Spleen (tissue), 13 donors: ENCODE measurements at places on chromosomes 11 and 22. TPM values are rescaled to one million over a fixed set of nuclear protein-coding genes. Genes with fewer than 3 reads are reported as not detected.

GRCh38 chr22:43185860-43186261 lies 1.1 kb downstream of the TTLL12 start:
- H3K4me3 ChIP-seq = peak overlapping the region; percentile 67
- no peaks in the 10 kb centered on the region for H3K27me3 ChIP-seq
- no peak overlapping the region for H3K27ac ChIP-seq

- no peak overlapping the region for H3K27ac ChIP-seq
- no peaks in the 10 kb centered on the region for H3K4me1 ChIP-seq
- no peak overlapping the region for H3K4me3 ChIP-seq
- no peaks in the 10 kb centered on the region for H3K27me3 ChIP-seq
- DNase-seq = no peak
- no peaks in the 10 kb centered on the region for H3K36me3 ChIP-seq
Measured at GRCh38 chr11:71572811-71573210, 7.4 kb downstream of the KRTAP5-10 start.

GRCh38 chr22:17788528-17789378 lies 14.5 kb upstream of the BID start:
- H3K36me3 ChIP-seq = no peaks in the 10 kb centered on the region
- H3K4me3 ChIP-seq = no peak overlapping the region
- DNase-seq = no peak
- peaks cover 37% of the 10 kb centered on the region for H3K4me1 ChIP-seq
- H3K27me3 ChIP-seq = no peaks in the 10 kb centered on the region
- no peak overlapping the region for H3K27ac ChIP-seq

- H3K4me3 ChIP-seq = peak overlapping the region; percentile 26
- DNase-seq = no peak
- no peaks in the 10 kb centered on the region for H3K36me3 ChIP-seq
- H3K4me1 ChIP-seq = peaks cover 24% of the 10 kb centered on the region
Measured at GRCh38 chr11:132942611-132943356, 589.5 kb downstream of the OPCML start.

GRCh38 chr11:1153951-1154493 lies 3.7 kb upstream of the MUC5AC start:
- H3K27me3 ChIP-seq = peaks cover 39% of the 10 kb centered on the region
- no peak overlapping the region for H3K27ac ChIP-seq
- H3K4me1 ChIP-seq = peaks cover 6% of the 10 kb centered on the region
- no peak overlapping the region for H3K4me3 ChIP-seq
- H3K36me3 ChIP-seq = no peaks in the 10 kb centered on the region

DNA sequence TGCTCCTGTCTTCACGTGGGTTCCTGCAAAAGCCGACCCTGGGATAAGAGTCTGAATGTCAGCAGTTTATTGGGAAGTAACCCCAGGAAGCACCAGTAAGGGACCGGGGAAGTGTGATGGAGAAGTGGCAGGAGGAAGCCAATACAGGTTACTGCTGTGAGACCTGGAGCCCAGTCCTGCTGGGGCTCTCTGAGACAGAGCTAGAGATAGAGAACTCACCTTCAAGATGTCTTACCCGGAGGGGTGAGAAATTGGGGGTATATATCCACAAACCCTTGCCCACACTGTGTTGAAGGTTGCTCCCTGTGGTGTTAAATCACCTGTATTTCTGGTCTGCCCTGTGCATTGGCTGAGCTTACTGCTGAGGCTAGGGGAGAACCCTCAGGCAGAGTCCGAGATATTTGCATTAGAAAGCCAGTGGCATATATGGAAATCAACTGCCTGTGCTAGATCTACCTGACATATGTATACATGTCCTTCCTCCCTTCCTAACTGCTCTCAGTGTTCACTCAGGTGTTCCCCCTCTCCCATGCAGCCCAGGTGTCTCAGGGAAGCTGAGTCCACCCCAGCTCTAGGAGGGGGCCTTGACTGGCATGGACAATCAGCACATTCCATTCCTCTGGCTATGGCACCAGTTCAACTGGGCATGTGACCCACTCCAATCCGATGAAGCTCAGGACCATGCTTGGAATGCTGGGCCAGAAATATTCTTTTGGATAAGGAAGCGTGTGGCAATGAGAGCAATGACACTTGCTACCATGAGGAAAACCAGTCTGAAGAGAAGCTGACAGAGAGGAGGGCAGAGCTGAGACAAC lies 6.8 kb upstream of the MICAL2 start:
- DNase-seq = no peak
- peaks cover 5% of the 10 kb centered on the region for H3K4me1 ChIP-seq
- no peaks in the 10 kb centered on the region for H3K36me3 ChIP-seq
- no peak overlapping the region for H3K4me3 ChIP-seq

- H3K4me1 ChIP-seq = peaks cover 6% of the 10 kb centered on the region
- H3K27me3 ChIP-seq = peaks cover 26% of the 10 kb centered on the region
- no peak for DNase-seq
- no peak overlapping the region for H3K27ac ChIP-seq
- H3K4me3 ChIP-seq = no peak overlapping the region
Measured at GRCh38 chr11:74312326-74312725, 886 bp upstream of the P4HA3 start.

GRCh38 chr22:44448271-44448830 lies 49.7 kb downstream of the RTL6 start:
- H3K27ac ChIP-seq = no peak overlapping the region
- no peaks in the 10 kb centered on the region for H3K27me3 ChIP-seq
- peak; percentile 68 for DNase-seq
- H3K36me3 ChIP-seq = no peaks in the 10 kb centered on the region

DNA sequence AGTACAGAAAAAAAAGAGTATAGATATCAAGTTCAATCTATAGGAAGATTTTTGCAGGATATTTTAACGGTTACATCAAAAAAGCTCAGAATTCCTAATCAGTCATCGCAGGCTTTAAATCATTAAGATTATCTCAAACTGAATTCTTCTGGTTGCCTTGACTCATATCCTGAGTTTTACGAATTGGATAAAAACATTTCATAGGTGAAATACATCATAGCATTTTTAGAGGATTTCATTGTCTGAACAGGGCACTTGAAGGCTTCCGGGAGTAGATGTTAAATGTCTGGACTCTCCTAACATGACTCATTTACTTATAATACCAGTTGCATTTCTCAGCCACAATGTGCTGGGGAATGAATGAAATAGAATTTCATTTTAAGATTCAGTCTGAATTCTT lies 2216.6 kb upstream of the RAG2 start:
- no peak for DNase-seq
- H3K4me3 ChIP-seq = no peak overlapping the region
- H3K27ac ChIP-seq = no peak overlapping the region
- H3K4me1 ChIP-seq = no peaks in the 10 kb centered on the region

GRCh38 chr11:82599836-82600235 lies 133.8 kb downstream of the FAM181B start:
- no peaks in the 10 kb centered on the region for H3K4me1 ChIP-seq
- no peak overlapping the region for H3K27ac ChIP-seq
- H3K27me3 ChIP-seq = no peaks in the 10 kb centered on the region
- H3K36me3 ChIP-seq = no peaks in the 10 kb centered on the region

DNA sequence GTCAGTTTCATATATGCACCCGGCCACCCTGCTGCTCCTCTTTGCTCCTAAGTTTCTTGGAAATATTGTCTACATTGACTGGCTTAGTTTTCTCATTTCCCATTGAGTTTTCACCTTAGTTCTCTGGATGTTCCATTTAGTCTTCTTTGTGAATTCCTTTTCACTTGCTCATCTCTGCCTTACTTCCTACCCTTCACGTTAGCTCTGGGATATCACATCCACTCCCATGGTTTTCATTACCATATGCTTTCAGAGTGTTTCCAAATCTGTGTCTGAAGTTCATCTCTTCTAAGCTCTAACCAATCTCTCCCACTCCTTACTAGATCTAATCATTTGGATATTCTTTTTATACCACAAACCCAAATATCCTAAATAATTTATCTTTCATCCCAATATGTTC lies 226.4 kb downstream of the FAM76B start:
- H3K4me1 ChIP-seq = peaks cover 14% of the 10 kb centered on the region
- no peak overlapping the region for H3K4me3 ChIP-seq
- DNase-seq = no peak
- H3K36me3 ChIP-seq = no peaks in the 10 kb centered on the region
- H3K27me3 ChIP-seq = no peaks in the 10 kb centered on the region

DNA sequence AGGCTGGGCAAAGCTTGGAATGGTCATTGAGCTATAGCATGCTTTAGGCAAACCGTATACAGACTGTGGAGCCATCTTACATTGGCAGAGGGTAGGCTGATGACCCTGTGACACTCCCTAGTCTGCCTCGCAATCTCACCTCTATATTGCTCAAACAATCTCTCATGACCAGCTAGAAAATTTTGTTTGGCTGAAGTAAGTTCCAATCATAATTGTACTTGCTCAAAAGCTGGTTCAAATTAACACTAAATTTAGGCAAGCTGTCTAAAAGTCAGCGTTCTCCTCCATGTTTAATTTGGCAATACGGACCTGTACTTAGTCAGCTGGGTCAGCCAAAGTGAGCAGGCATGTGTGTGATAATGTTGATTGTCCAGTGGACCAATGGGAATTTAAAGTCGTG lies 133.0 kb downstream of the SWAP70 start:
- no peaks in the 10 kb centered on the region for H3K4me1 ChIP-seq
- no peak overlapping the region for H3K27ac ChIP-seq
- H3K36me3 ChIP-seq = peaks cover 42% of the 10 kb centered on the region
- no peak overlapping the region for H3K4me3 ChIP-seq
- H3K27me3 ChIP-seq = no peaks in the 10 kb centered on the region

- H3K27ac ChIP-seq = no peak overlapping the region
- no peaks in the 10 kb centered on the region for H3K4me1 ChIP-seq
- peaks cover 9% of the 10 kb centered on the region for H3K27me3 ChIP-seq
Measured at GRCh38 chr22:48972979-48973693, 854.5 kb downstream of the BRD1 start.

DNA sequence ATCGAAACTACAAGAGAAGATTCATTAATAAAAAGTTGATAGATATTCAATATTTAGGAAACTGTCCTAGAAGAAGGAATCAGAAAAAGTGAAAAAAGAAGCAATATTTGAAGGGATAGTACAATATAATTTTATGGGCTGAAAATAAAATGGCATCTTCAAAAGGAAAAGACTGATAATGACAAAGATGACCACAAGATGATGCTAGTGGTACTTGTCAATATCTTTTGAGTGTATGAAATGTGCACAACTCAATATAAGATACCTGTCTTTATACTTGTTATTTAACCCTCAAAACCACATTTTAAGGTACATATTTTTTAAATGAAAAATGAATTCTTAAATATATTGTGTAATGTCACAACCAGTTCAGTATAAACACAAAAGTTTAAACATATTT lies 1059.6 kb upstream of the RAG2 start:
- H3K4me1 ChIP-seq = no peaks in the 10 kb centered on the region
- H3K4me3 ChIP-seq = no peak overlapping the region
- no peak overlapping the region for H3K27ac ChIP-seq
- DNase-seq = no peak
- no peaks in the 10 kb centered on the region for H3K36me3 ChIP-seq

DNA sequence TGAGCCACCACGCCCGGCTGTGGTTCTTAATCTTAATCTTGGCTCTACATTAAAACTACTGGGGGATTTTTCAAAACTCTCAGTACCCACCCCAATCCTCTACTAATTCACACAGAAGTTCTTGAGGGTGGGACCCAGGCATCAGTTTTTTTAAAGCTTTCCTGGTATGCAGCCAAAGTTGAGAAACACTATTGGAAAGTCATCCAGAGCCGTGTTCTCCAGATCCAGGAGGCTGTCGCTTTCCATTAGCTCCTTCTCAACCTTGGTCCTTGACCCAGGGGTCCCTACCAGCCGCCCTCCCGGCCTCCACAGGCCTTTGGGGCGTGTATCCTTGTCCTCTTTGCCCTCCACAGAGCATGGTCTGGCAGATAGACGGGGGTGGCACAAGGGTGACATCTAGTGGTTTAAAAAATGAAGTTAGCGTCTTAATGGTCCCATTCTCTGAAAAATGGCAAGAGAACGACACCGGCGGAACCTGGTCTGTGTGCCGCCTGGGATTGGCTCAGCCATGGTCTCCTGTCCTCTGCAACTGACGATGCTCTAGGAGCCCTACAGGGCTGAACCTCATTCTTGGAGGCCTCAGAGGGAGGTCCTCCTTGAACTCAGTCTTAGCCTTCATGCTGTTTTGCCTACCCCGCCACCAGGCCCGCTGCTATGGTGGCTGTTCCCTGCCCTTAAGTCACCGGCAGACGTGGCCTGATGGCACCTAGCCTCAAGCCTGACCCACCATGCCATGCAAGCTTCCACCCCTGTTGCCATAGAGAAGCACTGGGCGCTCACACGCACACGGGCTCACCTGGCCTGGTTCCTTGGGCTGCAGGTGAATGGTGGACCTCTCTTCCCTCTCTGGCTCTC lies 152.0 kb upstream of the SYN3 start:
- no peak overlapping the region for H3K4me3 ChIP-seq
- no peaks in the 10 kb centered on the region for H3K4me1 ChIP-seq
- peaks cover 18% of the 10 kb centered on the region for H3K27me3 ChIP-seq
- no peaks in the 10 kb centered on the region for H3K36me3 ChIP-seq
- H3K27ac ChIP-seq = no peak overlapping the region

The CD3D gene
- total RNA-seq = 43.0 TPM

The MFRP gene
- not detected for total RNA-seq

The EHBP1L1 gene
- 244 TPM for total RNA-seq

The IGLL1 gene
- total RNA-seq = not detected

The ZNF70 gene
- 6.0 TPM for total RNA-seq
